GM23338 (cell line): ENCODE measurements at places on chromosomes 12 and 14. TPM values are rescaled to one million over a fixed set of nuclear protein-coding genes. Genes with fewer than 3 reads are reported as not detected.

- no peak overlapping the region for H3K27ac ChIP-seq
- no peaks in the 10 kb centered on the region for H3K36me3 ChIP-seq
- H3K27me3 ChIP-seq, result no peaks in the 10 kb centered on the region
These were observed 17.9 kb upstream of the PTGR2 start for GRCh38 chr14:73833530-73834260.

DNA sequence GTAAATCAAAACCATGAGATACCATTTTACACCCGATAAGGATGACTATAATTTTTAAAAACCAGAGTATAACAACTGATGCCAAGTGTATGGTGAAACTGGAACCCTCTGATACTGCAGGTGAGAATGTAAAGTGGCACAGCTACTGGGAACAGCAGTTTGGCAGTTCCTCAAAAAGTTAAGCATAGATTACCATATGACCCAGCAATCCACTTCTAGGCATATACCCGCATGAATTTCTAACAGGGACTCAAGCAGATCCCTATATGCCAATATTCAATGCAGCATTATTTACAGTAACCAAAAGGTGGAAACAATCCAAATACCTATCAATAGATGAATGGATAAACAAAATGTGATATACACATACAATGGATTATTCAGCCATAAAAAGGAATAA, 57.4 kb downstream of the BAZ1A start:
- no peak overlapping the region for H3K27ac ChIP-seq
- no peak overlapping the region for H3K4me3 ChIP-seq
- DNase-seq, result no peak
- H3K4me1 ChIP-seq, result no peaks in the 10 kb centered on the region
- H3K36me3 ChIP-seq, result no peaks in the 10 kb centered on the region

DNA sequence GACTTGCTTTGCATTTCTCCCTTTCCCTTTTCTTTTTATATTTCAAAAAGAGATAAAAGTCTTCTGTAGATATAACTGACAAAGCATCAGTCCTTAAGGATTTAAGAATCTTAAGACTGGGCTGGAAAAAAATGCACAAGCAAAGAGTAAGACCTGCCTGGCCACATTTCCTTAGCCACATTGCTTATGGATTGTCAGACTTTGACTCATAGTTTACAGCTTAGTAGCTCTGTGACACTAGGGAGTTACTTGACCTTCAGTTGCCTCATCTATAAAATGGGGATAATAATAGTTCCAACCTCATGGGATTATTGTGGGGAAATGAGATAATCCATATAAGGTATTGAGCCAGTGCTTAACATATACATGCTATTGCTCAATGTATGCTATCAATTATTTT, 66.4 kb upstream of the STK38L start:
- no peaks in the 10 kb centered on the region for H3K4me1 ChIP-seq
- DNase-seq, result no peak
- no peak overlapping the region for H3K4me3 ChIP-seq
- no peaks in the 10 kb centered on the region for H3K27me3 ChIP-seq
- H3K27ac ChIP-seq, result no peak overlapping the region

DNA sequence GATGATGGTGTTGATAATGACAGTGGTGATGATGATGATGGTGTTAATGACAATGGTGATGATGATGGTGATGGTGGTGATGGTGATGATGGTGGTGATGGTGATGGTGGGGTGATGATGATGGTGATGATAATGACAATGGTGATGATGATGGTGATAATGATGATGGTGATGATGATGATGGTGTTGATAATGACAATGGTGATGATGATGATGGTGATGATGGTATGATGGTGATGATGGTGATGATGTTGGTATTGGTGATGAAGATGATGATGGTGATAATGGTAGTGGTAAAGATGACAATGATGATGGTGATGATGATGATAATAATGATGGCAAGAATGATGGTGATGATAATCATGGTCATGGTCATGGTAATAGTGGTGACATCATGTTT, 184.7 kb downstream of the SLC15A4 start:
- H3K27me3 ChIP-seq, result no peaks in the 10 kb centered on the region
- H3K4me3 ChIP-seq, result no peak overlapping the region
- no peak overlapping the region for H3K27ac ChIP-seq
- DNase-seq, result no peak
- H3K36me3 ChIP-seq, result 0 out of 2 replicates have a peak, but pooled peaks cover 6% of the 10 kb centered on the region

GRCh38 chr12:3381059-3382047, 109.7 kb upstream of the PRMT8 start:
- H3K4me1 ChIP-seq, result no peaks in the 10 kb centered on the region
- no peak for DNase-seq
- H3K36me3 ChIP-seq, result no peaks in the 10 kb centered on the region
- H3K27me3 ChIP-seq, result no peaks in the 10 kb centered on the region

GRCh38 chr14:85315290-85315689, 214.7 kb upstream of the FLRT2 start:
- H3K36me3 ChIP-seq, result no peaks in the 10 kb centered on the region
- H3K27ac ChIP-seq, result no peak overlapping the region
- no peaks in the 10 kb centered on the region for H3K27me3 ChIP-seq
- H3K4me3 ChIP-seq, result no peak overlapping the region
- DNase-seq, result no peak

Gene CNIH1
- polyA plus RNA-seq, result 135 and 141 TPM in 2 replicates

Gene ACSM4
- polyA plus RNA-seq, result not detected in 2 replicates

Gene VWF
- polyA plus RNA-seq, result 0.03 and 0.42 TPM in 2 replicates

Gene AQP2
- not detected in 2 replicates for polyA plus RNA-seq

Gene FOXA1
- 0.12 TPM in 1 of 2 replicates, not detected in the other for polyA plus RNA-seq

Gene HSPB8
- polyA plus RNA-seq, result 3.5 and 4.3 TPM in 2 replicates
